ENCODE measurements at places on chromosomes 4 and X. TPM values are rescaled to one million over a fixed set of nuclear protein-coding genes. Genes with fewer than 3 reads are reported as not detected.

DNA sequence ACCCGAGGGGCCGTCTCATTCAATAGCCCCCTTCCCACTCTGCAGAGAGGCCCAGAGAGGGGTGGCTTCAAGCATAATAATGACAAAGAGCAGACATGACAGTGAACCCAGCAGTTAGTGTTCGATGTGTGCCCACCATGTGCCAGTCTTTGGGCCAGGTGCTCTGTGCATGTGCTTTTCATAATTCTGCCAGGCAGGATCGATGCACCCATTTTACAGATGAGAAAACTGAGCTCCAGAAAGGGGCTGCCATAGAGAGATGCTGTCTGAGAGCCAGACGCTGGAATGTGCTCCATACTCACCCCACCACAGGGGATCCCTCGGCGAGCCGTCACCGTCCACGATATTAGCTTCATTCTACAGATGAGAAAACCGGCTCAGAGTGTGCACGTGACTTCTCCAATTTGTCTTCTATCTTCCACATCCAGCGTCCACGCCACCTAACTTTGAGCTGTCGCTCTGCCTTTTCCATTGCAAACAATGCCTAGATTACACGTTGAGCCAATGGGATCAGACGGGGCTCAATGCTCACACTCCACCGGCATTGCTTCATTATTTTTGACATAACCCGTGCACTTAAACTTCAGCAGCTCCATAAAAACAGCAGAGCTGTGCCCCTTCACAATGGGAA is 8.2 kb downstream of the ADRA2C start:
- no peak for DNase-seq

GRCh38 chr4:123325241-123325681 is 71.3 kb upstream of the SPRY1 start:
- no peak for DNase-seq

DNA sequence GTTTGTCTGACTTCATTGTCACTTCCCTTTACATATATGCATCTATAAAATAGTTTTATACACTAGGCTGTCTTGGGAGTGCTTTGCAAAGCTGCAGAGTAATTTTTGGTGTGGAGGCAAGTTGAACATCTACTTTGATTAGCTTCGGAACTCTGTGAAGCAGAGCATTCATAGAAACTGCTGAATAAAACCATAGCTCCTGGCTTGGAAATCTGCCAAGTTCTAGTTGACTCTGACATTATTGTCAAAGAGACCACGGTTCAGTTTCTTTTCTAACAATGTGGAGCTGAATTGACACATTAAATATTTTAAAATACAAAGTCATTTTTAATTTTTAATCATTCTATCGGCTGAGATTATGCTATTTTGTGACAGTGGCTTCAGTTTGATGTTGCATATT is 335.0 kb downstream of the BMPR1B start:
- peak; percentile 40 for DNase-seq

The RNF4 gene
- 74.7 TPM for total RNA-seq

GRCh38 chrX:110172215-110172614 is 145.7 kb downstream of the AMMECR1 start:
- DNase-seq: no peak

DNA sequence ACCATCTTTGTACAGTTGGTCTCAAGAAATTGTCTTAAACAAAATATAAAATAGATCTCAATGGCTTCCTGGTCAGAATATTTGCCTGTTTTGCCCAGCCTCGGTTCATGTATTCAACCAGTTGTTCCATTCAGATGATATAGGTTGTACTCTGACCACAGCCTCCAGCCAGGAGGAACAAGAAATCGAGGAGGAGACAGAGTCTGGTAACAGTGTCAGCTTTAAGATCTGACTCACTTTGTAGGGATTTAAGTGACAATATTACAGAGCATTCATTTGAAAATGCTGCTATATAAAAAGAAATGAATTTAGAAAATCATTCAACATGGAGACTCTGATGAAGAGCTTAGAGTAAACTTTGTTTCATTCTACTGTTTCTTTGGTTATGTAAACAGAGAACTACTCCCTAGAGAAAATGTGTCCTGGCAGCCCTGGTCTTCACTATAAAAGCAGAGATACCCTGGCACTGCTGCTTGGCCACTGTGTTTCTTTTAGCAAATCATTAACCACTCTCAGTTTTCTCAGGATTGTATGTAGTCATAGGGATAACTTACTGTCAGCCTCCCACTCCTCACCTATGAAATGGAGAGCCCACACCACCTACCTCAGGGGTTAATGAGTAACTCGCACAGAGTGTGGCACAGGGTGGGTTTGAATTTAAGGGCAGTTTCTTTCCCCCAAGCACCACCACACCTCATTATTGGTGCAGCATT is 53.5 kb downstream of the PAGE2 start:
- peak; percentile 85 for DNase-seq

The TMSB15A gene
- total RNA-seq: 0.15 TPM

The LRRC66 gene
- not detected for total RNA-seq

DNA sequence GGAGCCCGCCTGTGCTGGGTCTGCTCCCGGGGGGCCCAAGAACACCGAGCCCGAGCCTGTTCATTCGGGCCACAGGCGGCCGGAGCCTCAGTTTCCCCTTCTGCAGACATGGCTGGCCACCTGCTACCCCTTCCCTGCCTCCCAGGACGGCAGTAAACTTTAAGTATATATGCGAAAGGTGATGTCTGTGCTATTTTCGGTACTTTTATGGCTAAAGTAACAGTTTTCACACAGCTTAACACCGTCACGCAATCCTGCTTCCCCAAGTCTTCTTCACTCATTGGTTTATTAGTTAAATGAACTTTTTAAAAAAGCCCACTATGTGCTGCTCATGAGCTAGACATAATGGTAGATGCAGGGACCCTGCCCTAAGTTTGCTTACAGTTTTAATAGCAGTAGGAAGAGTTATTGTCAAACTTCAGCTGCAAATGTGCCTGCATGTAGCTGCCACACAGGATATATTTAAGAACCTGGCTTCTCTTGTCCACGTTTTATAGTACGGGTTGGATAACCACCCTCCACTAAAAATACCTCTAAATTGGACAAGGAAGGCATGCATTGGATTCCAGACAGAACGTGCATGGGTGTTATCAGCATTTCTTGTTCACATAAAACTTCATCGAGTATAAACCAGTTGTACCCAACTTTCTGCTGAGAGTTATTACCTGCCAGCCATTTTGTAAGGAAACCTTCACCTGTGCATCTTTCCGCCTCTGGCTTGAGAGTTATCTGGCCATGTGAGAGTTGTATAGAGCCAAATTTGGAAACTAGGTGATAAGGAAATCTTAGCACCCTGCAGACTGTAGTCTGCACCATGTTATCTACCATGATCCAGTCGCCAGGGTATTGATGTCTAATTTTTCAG is 741 bp downstream of the ANAPC4 start:
- DNase-seq: no peak
